ENCODE measurements at places on chromosomes 3 and 15.

GRCh38 chr15:67146875-67147381 is 81.5 kb downstream of the SMAD3 start:
- DNase-seq, result peak; percentile 67

GRCh38 chr3:123286308-123287023 is 84.7 kb downstream of the SEC22A start:
- DNase-seq, result peak; percentile 68

DNA sequence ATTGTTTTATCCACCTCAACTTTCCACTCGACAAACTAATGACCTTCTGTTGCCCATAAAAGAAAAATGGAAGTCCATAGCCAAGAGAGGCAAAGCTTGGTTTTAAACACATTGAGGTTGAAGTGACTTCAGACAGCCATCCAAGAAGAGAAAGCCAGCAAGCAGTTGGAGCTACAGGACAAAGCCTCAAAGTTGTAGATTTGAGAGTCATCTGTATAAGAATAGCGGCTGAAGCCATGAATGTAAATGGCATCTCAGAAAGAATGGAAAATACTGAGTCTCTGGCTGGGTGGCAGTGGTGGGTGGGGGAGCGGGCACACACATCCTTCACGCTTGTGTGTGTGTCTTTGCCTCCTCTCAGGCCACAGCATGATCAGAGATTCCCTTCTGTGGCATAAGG is 124.1 kb upstream of the CHRM5 start:
- DNase-seq, result no peak

DNA sequence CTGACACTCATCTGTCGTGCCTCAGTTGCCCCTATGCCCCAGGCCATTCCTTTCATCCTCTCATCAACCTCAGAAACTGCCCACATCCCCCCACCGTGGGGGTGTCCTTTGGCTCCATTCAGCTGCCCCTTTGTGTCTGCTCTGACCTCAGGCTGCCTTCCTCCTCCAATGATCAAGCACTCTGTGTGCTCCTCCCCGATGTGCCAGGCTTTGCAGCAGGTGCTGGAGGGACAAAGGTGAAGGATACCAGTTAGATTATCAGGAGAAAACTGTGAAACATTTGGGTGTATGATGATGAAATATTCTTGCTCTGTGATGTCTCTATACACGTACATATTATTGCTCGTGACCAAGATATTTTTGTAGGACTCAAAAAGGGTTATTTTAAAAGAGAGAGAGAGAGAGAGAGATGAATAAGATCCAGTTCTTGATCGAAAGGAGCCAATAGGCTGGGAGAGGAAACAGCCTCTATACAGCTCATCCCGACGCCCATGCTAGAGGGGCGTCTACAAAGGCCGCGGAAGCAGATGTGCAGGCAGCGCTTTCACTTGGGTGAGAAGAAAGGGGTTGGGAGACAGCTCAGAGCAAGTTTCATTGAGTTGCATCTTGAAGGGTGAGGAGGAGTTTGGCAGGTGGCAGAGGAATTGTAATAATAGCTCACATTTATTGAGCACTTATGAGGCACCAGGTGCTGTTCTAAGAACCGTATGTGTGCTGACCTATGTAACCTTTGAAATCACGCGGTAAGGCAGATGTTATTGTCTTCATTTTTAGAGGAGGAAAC is 28.3 kb upstream of the ADCY5 start:
- DNase-seq, result no peak

GRCh38 chr15:96072821-96073220 is 257.7 kb upstream of the NR2F2 start:
- DNase-seq, result no peak

DNA sequence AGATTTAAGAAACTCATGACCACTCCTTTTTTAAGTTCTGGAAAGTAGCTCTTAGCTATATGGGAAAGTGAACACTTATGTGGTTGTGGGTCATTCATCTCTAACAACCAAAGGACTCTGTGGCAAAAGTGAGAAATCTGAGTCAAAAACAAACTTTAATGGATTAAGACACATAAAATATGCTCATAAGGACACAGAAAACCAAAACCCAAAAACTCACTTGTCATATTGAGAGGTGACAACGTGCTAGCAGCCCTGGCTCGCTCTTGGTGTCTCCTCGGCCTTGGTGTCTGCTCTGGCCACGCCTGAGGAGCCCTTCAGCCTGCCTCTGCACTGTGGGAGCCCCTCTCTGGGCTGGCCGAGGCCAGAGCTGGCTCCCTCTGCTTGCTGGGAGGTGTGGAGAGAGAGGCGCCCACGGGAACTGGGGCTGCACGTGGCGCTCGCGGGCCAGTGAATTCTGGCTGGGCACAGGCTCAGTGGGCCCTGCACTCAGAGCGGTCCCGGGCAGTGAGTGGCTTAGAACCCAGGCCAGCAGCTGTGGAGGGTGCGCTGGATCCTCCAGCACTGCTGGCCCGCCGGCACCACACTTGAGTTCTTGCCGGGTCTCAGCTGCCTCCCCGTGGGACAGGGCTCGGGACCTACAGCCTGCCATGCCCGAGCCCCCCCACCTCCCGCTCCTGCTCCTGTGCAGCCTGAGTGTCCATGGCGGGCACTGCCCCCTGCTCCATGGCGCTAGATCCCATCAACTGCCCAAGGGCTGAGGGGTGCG is 30.3 kb upstream of the SKIL start:
- peak; percentile 31 for DNase-seq

- DNase-seq, result no peak
Measured at GRCh38 chr15:88232771-88233201, 23.8 kb downstream of the NTRK3 start.

GRCh38 chr3:162626172-162626571 is 1129.6 kb downstream of the OTOL1 start:
- DNase-seq, result no peak

GRCh38 chr3:183710231-183710630 is 12.6 kb downstream of the YEATS2 start:
- no peak for DNase-seq

- DNase-seq, result no peak
Measured at GRCh38 chr3:126854666-126855065, 128.2 kb upstream of the PLXNA1 start.

GRCh38 chr3:178226094-178226493 is 310.1 kb upstream of the KCNMB2 start:
- DNase-seq, result no peak

- no peak for DNase-seq
Measured at GRCh38 chr15:63054985-63055384, 12.4 kb downstream of the TPM1 start.

DNA sequence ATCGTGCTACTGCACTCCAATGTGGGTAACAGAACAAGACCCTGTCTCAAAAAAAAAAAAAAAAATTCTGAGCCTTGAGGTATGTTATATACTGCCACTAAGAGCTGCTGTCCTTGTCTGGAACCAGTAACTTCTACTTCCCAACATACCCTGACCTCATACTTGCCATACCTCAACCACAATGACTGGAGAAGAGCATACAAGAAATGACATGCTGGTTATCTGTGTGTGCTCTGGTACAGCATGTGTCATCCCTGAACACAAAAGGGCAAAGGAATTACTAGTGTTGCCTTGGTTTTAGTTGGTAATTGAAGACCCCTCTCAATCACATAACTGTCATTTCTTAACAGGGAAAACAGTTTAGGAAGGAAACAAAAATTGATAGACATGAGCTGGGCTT is 54.5 kb downstream of the MRPS25 start:
- no peak for DNase-seq

GRCh38 chr15:49255966-49256759 is 86.1 kb downstream of the GALK2 start:
- DNase-seq, result no peak

DNA sequence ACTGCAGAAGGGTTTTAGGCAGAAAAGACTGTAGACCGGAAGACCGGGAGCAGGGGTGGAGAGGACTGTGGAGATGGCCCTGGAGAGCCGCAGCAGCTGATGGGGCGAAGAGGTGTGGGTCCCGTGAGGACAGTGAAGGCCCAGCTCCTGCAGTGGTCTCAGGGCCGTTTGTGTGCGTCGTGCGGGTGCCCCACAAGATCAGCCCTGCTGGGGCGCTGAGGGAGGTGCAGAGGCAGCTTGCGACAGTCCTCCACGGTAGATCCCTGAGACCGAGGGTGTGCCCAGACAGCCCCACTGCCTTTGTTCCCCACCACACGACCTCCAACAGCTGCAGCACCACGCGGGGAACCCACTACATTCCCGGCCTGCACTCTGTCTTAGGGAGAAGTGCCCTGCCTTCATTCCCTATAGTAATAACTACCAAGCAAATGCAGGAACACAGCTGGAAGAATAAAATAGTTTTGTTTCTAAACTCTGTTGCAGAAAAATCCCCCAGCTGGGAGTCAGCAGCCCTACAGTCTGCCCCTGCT is 19.0 kb upstream of the CRABP1 start:
- no peak for DNase-seq

- no peak for DNase-seq
Measured at GRCh38 chr15:80275961-80276360, 23.9 kb upstream of the CTXND1 start.

- peak; percentile 60 for DNase-seq
Measured at GRCh38 chr3:14143271-14144225, 18.7 kb downstream of the TMEM43 start.

GRCh38 chr15:29196290-29196689 is 73.3 kb downstream of the NSMCE3 start:
- DNase-seq, result no peak

GRCh38 chr3:73492186-73492585 is 132.6 kb downstream of the PDZRN3 start:
- no peak for DNase-seq

DNA sequence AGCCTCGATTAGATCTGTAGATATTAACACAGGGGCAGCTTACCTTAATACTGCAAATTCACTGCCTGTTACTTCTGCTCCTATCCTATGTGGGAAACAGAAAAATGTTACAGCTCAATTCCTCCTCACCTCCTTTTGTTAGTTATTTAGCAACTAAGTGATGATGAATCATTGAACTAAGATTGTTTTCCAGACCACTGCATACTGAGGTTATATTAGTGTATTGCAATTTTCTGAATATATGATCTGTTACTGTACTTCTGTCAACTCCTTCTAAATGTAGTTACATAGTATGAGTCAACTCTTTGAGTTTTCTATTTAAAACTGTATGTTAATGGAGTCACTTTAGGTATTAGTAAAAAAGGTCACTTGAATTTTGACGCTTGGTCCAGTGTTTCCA is 331.5 kb upstream of the SLCO3A1 start:
- peak; percentile 74 for DNase-seq

GRCh38 chr3:73558727-73559075 is 66.0 kb downstream of the PDZRN3 start:
- DNase-seq, result no peak

DNA sequence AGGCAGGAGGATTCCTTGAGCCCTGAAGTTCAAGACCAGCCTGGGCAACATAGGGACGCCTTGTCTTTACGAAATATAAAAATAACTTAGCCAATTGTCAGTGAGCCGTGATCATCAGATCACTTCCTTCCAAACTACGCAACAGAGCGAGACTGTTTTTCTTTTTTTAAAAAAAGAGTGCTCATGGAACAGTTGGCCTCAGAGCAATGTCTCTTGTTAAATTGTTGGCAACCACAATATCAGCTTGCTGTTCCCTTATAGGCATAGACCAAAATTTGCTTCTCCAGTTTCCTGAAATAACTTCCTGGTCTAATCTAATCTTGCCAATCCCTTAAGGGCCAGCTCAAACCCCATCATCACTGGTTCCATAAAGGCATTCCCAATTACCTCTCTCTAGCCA is 93.3 kb upstream of the SLC4A7 start:
- DNase-seq, result no peak

DNA sequence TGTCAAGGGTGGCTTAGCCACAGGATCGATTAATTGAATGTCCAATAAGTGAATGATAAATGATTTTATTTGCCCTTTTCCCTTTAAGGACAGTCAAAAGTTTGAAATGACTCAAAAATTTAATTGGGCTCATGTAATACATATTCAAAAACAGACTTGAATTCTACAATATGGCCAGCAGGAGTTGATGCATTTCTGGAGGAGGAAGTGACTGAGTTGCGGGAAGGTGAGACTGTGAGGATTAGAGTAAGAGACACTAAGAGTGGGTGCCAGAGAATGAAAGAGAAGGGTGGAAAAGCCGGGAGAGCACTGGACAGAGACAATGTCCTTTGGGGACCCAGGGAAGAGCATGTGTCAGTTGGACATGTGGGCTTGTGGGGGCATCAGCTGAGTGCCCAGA is 83.3 kb downstream of the MCTP2 start:
- no peak for DNase-seq

- no peak for DNase-seq
Measured at GRCh38 chr3:152480282-152480953, 211.7 kb downstream of the MBNL1 start.

GRCh38 chr3:71494212-71494611 is 89.3 kb downstream of the FOXP1 start:
- no peak for DNase-seq

DNA sequence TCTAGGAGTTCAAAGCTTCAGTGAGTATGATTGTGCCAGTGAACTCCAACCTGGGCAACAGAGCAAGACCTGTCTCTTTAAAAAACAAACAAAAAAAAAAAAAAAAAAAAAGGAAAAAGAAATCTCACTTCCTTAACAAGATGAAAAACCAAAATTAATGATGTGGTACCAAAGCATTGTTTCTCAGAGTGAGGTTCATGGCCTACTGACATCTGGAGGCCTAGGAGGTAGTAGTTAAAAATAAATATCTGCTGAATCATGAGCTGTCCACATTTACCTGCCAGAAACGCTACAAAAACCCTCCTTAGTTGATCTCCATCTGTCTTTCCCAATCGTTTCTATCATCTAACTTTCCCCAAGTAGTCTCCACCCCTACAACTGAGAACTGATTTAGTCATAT is 51.2 kb downstream of the EPHA6 start:
- DNase-seq, result no peak

DNA sequence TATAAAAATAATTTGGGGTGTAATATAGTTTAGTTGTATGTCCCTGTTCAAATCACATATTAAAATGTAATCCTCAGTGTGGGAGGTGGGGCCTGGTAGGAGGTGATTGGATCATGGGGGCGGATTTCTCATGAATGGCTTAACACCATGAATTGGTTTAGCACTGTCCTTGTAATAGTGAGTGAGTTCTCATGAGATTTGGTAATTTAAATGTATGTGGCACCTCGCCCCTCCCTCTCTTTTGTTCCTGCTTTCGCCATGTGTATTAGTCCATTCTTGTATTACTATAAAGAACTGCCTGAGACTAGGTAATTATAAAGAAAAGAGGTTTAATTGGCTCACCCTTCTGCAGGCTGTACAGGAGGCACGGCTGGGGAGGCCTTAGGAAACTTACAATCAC is 83.9 kb downstream of the ANXA2 start:
- DNase-seq, result no peak

GRCh38 chr3:181698263-181698954 is 13.3 kb upstream of the SOX2 start:
- no peak for DNase-seq

- peak; percentile 37 for DNase-seq
Measured at GRCh38 chr15:23035964-23036566, 3.3 kb downstream of the TUBGCP5 start.

Measured in PC-9 (cell line).